Stimulated activated CD8-positive, alpha-beta memory T cell treated with anti-CD3 and anti-CD28 coated beads, Interleukin-7, amount 100 ng/mL, for 48 hours (primary cell): ENCODE measurements at places on chromosomes 2 and 18.

DNA sequence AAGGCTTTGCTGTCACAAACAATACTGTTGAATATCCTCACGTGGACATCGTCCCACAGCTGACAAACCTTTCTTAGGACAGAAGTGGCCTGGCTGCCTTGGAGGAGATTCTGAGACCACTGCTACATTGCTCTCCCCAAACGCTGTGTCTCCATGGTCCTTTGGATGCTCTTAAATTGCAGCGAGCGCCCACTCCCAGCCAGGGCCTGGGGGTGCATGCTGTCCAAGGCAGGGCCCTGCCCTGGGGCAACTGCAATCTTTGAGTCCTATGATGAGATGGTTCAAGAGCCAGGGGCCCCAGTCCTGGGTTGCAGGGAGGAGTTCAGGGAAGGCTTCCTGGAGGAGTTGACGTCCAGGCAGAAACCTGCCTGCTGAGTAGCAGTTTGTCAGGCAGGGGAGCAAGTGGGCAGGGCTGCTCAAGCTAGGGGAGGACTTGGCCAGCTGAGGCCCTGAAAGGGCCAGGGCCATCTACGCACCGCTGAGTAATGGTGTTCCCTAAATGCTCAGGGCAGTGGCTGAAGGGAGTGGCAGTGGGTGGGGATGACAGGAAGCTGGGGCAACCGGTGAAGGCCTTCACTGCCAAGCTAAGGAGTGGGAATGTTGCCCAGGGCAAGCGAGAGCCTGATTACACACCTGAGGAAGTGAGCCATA, 10.8 kb upstream of the SDC1 start:
- DNase-seq, result no peak

DNA sequence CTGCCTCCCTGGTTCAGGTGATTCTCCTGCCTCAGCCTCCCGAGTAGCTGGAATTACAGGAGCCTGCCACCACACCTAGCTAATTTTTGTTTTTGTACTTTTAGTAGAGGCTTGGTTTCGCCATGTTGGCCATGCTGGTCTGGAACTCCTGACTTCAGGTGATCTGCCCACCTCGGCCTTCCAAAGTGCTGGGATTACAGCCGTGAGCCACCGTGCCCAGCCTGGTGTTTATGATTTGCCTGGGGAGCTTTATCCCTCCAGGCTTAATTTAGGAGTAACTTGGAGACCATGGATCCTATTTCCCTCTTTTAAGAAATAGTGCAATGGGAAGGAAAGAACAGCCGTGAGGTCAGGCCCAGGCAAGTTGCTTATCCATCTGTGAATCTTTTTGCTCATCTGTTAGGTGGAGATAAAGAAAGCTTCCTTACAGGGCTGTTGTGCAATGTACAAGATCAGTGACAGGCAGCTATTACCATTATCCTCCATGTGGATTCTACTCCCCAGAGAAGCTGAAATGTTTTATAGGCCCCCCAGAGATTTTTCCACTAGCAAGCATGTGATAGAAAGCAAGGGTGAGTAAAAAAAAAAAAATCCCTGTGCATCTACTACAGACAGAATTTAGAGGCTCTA, 104.9 kb upstream of the MGAT5 start:
- DNase-seq, result no peak

DNA sequence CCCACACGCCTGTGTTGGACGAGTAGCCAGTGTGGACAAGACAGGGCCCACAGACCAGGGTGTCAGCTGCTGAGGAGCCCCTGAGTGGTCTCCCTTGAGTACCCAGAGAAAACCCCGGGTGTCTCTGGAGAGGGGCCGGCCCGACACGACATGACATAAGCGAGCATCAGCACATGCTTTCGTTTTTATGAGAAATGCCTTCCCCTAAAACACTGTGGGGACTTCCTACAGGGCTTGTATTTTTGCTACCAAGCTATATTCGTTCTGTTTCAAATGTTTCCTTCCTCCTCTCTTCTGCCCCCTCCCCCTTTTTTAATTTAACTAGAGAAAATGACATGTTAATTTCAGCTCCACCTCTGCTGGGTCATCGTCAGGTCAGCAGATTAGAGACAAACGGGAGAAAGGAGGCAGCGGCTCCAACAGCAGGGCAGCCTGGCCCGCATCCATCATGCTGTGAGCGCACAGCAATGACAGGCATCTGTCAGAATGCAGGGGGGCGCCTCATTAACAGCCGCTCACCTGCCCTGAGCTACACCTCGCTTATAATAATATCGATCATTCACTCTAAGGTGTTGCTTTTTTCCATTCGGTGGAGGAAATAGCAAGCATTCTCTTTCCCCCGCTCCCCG, 286.2 kb downstream of the ZNF516 start:
- no peak for DNase-seq

- no peak for DNase-seq
Measured at GRCh38 chr2:42089340-42089925, 41.6 kb downstream of the PKDCC start.

DNA sequence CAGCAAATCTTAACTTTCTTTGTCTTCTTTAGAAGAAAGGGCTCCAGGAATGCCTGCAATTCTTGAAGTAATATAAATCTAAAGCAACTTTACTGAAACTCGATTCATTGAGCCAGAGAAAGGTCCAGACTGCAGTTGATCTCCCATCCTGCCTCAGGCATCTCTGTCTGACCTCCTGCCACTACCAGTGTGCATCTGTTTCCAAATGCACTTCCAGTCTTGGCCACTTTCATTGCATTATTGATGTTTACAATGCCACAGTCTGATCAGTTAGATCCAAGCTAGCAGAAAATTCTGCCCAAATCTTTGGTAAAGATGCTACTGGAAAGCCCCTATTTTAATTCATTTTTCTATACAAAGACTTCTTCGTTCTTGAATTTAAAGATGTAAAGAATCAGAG, 158.0 kb downstream of the RAPGEF4 start:
- no peak for DNase-seq

GRCh38 chr2:106020032-106020431, 174.1 kb downstream of the UXS1 start:
- DNase-seq, result no peak

DNA sequence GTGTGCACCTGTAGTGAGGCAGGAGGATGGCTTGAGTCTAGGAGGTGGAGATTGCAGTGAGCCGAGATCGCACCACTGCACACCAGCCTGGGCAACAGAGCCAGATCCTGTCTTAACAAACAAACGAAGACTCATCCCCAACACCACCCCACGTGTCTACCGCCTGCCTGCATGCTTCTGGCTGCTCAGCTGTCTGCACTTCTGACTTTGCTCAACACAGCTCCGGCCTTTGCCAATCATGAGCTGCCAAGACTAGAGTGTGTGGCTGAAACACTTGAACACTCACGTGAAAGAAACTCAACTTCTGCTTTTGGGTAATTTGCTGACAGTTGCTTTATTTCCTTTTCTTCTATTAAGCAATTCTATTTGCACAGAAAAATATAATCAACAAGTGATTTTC, 32.1 kb upstream of the SP3 start:
- DNase-seq, result no peak

DNA sequence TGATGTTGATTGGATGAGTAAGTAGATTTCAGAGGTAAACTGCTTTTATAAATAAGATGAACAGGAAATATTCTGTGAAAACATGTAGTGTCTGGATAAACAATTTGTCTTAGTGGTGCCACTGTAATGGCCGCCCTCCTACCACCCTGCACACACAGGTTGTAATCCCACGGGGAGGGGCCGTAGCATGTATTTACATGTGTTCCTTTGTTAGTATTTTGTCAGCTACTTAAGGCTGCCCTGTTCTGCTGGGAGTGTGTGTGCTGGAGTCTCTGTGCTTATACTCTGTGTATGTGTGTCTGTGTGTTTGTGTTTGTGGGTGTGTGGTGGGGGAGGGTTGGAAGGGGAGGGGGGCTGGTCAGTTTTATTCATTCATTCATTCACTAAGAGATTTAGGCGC, 5.1 kb downstream of the TSHZ1 start:
- DNase-seq, result no peak

- DNase-seq, result no peak
Measured at GRCh38 chr2:162929571-162929970, 91.0 kb upstream of the KCNH7 start.

- no peak for DNase-seq
Measured at GRCh38 chr2:191050640-191050987, 36.6 kb upstream of the STAT1 start.

DNA sequence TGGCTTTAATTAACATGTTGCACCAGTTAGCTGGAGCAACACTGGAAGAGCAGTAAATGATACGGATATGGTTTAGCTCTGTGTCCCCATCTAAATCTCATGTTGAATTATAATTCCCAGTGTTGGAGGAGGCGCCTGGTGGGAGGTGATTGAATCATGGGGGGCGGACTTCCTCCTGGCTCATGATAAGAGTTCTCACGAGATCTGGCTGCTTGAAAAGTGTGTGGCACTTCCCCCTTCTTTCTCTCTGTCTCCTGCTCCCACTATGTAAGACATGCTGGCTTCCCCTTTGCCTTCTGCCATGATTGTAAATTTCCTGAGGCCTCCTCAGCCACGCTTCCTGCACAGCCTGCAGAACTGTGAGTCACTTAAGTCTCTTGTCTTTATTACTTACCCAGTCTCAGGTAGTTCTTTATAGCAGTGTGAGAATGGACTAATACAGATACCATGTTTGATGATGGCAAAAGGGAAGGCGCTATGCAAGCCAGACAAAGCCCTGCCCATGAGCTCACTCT, 963.6 kb downstream of the SOCS6 start:
- no peak for DNase-seq

GRCh38 chr2:205428811-205429210, 253.5 kb upstream of the NRP2 start:
- DNase-seq, result no peak

- no peak for DNase-seq
Measured at GRCh38 chr2:130864830-130865800, 28.4 kb downstream of the ARHGEF4 start.

- DNase-seq, result no peak
Measured at GRCh38 chr18:48136827-48137373, 206.4 kb upstream of the SMAD2 start.

DNA sequence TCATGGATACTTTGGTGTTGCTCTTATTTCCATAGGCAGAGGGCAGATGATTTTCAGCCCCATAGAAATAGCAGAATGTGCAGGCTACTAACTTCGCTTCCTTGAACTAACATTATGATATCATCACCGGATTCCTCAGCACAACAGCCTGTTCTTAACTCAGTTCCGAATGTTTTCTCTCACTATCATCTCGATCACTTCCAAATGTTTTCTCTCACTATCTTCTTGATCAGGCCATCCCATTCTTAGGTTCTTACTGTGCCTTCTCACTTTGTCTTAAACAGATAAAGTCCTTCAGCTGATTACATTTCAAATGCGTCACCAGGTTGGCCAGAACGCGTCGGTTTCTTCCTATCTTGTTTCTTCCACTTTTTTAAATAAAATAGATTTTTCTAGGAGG, 11.4 kb upstream of the MBD2 start:
- DNase-seq, result no peak

DNA sequence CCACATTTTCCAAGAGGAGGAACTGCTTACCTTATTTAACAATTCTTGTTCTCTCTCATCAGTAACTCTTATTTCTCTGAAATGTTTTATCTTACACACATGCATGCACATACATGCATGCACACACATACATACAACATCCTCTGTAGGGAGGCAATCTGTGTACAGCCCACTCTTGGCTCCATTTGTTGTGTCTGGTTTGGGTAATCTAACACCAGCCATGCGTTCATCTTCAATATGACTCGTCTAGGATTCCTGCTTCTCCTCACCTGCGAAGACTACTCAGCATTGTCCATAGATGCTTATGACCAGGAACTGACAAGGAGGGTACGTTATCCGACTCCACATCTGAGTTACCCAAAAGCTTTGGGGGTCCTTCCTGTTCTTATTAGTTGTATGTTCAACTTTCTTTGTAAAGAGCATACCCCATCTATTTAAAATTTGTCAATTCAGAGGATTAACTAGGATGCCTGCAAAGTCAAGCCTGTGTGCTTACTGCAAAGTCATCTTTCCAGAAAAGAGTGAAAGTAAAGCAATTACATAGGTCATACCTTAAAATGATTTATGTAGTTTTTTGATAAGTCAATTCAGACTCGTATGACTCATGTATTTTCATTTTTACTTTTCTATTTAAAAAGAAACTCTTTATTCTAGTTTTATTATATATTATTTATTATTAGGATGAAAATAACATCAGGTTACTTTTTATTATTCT, 18.2 kb downstream of the LYPD6B start:
- DNase-seq, result no peak

- DNase-seq, result no peak
Measured at GRCh38 chr2:223787358-223787757, 50.0 kb downstream of the AP1S3 start.

- DNase-seq, result no peak
Measured at GRCh38 chr2:239287461-239287860, 113.4 kb downstream of the HDAC4 start.

- no peak for DNase-seq
Measured at GRCh38 chr18:68427951-68428401, 286.9 kb downstream of the TMX3 start.

GRCh38 chr2:127535422-127535901, at the start of gene MYO7B:
MYO7B (plus strand) TSS chr2:127535683; CDS start chr2:127559723, 24,040 bp downstream.
- no peak for DNase-seq

GRCh38 chr2:101790857-101791256, 93.3 kb downstream of the MAP4K4 start:
- no peak for DNase-seq

DNA sequence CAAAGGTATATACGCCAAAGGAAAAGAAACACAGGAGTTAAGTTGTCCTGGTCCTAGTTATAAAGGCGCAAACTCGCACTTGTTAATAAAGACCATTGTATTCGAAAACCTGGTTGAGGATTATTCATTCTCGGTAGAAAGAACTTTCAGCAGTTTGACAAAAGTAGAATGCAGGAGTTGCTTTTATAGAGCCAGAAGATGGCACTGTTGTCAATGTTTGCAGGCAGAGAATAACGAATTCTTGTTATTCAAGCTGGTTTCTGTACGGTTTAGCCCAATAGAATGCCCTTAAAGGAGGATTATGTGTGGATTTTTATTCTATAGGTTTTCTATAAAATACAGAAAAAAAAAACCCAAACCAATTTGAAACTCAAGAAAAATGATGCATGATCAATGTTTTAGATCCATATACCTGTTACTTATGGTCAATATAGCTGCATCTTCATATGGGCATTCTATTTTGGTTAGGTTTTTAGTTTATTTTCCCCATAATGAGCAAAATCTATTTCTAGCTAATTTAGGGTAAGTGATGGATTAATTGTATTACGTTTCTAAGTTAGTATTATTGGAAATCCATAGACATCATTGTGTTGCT, 510.3 kb downstream of the PLCL1 start:
- DNase-seq, result no peak

DNA sequence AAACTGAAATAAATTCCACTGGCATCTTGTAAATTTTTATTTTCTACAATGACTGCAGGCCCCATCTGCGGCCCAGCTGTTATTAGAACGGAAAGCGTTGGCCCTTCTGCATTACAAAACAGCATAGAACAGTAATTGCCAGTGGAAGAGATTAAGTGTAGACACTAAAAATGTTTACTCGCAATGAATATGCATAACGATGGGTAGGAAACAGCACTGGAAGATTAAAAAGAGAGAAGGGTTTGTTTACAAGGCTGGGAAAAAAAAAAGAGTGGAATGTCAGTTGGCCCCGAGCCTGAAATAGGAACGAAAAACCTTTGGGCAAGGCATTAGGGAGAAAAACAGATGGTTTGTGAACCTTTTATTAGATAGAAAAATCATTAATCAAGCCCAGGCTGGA, 275.9 kb upstream of the TCF4 start:
- no peak for DNase-seq

- no peak for DNase-seq
Measured at GRCh38 chr2:181095486-181095885, 115.1 kb downstream of the UBE2E3 start.
